ENCODE measurements at places on chromosomes 3 and 15. TPM values are rescaled to one million over a fixed set of nuclear protein-coding genes. Genes with fewer than 3 reads are reported as not detected.

DNA sequence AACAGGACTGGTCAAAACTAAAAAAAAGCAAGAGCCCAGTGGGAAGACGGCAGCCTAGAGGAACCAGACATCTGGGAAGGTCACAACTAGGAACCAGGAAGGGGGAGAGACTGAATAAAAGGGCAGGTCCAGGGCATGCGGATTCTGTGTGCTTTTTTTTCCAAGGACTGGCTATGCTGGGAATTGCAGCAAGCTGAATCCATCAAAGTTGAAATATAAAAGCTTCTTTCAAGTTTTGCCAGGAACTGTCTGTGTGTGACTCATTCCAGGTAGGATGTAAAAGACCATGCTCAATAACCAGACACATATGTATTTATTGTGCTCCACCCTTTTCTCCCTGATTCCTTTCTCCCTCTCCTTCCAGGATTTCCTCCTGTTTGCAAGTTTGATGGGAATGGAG, 47.9 kb upstream of the CCDC80 start:
- no peak for DNase-seq

DNA sequence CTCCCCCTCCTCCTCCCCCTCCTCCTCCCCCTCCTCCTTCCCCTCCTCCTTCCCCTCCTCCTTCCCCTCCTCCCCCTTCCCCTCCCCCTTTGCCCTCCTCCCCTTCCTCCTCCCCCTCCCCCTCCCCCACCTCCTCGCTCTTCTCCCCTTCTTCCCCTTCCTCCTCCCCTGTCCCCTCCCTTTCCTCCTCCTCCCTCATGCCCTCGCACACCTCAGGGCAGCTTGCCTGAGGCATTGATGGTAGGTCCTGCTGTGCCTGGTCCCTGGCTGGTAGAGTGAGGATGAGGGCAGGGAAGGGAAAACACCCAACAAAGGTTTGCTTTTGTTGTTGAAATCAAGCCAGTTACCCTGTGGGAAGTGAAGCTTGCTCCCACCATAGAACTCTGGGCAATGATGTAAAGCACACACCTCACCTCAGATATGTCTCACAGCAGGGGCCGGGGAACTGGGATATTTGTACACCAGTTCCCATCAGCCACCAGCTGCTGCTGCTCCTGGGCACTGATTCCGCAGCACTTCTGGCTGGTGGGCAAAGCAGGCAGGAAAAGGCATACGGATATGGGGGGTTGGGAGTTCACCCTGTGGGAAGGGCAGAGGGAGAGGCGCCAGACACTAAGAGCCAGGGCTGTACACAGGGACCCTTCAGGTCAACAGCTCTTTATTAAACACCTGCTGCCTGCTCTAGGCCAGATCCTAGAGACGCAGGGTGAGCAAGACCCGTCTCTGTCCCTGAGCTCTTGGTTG, 13.8 kb downstream of the ISG20 start:
- DNase-seq: no peak

GRCh38 chr15:101604124-101604874, 47.9 kb downstream of the TM2D3 start:
- DNase-seq: no peak

DNA sequence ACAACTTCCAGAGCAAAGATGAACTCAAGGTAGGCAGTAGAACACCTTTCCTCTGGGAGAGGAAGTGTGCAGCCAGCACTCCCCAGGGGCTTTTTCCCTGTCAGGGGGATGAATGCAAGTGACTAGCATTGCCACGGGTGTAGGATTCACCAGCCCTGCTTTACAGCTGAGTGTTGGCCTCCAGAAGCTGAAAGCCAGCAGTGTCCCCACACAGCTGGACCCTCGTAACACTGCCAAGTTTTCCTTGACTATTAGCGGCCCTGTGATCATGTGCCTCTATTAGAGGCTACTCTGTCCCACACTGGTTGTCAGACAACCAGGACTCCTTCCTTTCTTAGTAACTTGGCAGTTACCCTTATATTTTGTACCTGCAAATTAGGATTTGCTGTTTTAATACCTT, 104.9 kb upstream of the MANF start:
- DNase-seq: no peak

DNA sequence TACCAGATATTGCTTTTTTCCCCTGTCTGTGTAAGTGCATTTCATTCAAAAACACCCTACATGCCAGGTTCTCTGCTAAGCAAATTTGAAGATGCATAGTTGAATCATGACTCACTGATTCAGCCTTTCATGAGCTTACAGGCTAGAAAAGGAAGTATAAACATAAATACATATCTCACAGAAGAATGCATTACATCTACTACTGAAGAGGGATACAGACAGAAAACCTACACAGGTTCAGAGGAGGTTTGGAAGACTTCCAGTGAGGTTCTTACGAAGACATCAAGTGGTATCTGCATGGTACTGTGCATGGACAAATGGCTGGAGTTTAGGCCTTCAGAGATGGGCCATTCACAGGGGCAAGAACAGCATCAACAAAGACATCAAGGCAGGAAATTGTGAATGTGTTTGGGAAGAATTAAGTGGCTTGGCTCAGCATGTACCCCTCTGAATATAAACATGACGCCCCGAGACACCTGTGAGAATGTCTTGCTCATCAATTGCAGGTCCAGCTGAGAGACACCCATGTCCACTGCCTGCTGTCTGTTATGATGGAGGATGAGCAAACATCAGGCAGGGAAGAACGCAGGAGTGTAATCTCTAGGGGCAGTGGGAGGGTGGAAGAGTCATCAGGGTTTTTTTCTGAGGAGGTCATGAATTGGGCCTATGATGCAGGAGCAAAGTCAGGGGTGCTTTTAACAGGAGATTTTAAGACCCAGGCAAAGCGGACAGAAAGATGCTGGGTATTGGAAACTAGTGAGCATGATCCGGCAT, 105.1 kb upstream of the GALNT15 start:
- DNase-seq: no peak

GRCh38 chr3:150319900-150320299, 88.2 kb upstream of the TSC22D2 start:
- no peak for DNase-seq

DNA sequence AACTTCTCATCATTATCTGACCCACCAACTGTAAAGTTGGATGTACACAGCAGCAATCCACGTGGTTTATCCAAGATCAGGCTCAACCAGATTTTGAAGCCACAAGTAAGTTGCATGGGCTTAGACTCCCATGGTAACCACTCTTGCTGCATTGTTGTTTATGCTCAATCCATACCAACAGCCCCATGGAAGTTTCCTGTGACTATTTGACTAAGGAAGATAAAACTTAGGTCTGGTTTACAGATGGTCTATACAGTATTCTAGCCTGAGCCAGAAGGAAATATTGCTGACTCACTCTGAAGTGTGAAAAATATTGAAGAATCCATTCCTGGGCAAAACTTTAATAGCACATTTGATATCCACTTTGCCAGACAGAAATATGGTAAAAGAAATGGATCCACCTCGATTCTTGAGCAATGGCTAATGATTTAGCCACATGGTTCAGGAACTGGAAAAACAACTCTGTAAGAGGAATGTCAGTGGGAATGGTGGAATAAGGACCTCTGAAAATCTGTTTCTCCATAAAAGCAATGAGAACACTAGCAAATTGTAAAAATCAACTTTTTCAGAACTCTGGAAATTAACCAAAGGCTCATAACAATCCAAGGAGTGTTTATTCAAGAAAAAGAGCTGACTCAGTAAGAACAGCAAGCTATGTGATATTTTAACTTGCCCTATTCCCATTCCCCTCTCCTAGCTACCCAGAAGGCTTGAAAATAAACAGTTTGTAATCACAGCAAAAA, 162.9 kb upstream of the STT3B start:
- DNase-seq: no peak

- DNase-seq: no peak
Observed at GRCh38 chr3:87145553-87145952, 81.6 kb upstream of the CHMP2B start.

- DNase-seq: no peak
Observed at GRCh38 chr3:118828351-118828750, 206.3 kb downstream of the IGSF11 start.

- no peak for DNase-seq
Observed at GRCh38 chr3:42946050-42946449, 33.1 kb upstream of the GASK1A start.

DNA sequence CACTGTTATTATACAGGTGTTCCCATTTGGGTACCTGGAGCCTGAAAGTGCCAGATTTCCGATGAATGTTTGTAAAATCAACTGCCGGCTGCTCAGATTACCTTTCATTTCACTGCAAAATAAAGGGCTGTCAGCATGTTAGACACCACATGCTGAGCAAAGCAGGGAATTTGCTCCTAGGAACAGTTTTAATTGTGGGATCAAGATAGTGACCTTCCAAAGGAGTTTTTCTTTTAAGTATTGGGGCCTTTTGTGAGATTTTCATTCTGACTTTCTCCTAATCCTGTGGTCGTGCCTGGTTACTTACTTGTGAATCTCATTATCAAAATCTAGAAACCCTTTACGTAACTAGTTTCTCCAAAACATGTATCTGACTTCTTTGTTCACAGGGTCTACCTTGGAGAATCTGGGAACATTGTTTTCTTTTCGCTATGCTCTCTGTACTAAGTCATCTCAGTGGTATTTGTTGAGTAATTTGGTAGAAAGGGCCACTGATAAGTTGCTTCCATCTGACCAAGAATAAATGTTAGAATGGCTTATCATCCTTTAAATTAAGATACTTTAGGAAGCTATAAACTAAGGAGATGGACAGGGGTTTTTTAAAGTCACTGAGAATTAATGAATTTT, 40.8 kb upstream of the LRTM1 start:
- no peak for DNase-seq

DNA sequence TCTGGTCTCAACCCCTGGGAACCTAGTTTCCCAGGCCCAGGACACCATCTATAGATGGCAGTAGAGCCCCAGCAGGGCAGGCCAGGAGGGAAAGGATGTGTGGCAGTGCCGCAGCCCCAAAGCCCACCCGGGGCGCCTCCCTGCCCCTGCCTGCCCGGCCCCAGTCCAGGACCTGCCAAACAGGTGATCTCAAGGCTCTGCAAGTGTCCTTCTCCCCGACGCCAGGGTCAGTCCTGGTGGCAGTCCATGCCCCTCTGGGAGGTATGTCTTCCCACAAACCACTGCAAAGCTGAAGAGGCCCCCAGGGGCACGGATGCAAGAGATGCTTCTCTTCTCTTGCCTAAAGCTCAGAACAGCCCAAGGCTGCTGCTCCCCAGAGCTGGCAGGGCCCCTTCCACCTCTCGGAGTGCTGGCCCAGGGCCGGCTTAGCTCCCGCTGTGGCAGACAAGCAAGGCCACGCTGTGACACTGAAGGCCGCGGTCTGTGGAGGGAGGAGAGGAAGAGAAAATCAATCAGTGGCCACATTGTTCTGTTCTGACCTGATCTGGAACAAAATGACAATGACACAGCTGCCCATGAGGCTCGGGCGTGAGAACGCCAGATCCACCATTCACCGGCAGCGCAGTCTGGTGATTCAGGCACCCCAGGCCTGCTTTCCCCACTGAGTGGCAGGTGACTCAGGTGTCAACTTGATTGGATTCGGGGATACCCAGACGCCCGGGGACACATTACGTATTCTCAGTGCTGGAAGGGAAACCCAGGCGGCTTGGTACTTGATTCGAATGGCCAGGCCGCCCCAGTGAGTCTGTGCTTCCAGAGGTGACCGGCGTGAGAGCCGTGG, 34.0 kb downstream of the KLHL25 start:
- DNase-seq: no peak

GRCh38 chr15:66134284-66134683, 119.3 kb downstream of the MEGF11 start:
- DNase-seq: no peak

SLC28A2 gene
- total RNA-seq: not detected

ZBTB38 gene
- 20.0 TPM for total RNA-seq

Data from activated T-helper 1 cell treated with anti-CD3 and anti-CD28 coated beads, Interleukin-12 subunit alpha, Interleukin-12 subunit beta, Interleukin-2, Interleukin-4 antibody, amounts not matched to agents 30 ng/mL and 10 ng/mL and 1 ng/mL, durations not matched to agents 14 hours and 24 hours and 36 hours (primary cell).